ENCODE measurements at places on chromosomes 6 and 20.

- DNase-seq = no peak
Measured at GRCh38 chr6:121726596-121726995, 291.1 kb downstream of the GJA1 start.

GRCh38 chr6:15709651-15710269 is 46.9 kb upstream of the DTNBP1 start:
- no peak for DNase-seq

DNA sequence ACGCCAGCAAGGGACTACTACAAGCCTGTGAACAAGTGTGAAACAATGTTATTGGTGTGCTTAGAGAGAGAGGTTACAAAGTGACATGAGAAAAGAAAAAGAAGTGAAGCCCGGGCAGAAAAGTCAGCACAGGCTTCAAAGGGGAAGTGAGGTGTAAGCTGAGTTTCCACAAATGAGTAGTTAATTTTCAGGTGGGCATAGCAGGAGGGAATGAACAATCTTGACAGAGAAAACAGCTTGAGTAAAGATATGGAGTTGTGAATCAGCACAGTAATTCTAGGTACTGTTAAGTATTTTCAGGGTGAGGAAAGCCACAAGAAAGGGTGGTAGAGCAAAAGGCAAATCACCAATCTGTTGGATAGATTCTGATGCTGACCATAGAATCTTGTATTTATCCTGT is 4.3 kb downstream of the KCNQ5 start:
- no peak for DNase-seq

DNA sequence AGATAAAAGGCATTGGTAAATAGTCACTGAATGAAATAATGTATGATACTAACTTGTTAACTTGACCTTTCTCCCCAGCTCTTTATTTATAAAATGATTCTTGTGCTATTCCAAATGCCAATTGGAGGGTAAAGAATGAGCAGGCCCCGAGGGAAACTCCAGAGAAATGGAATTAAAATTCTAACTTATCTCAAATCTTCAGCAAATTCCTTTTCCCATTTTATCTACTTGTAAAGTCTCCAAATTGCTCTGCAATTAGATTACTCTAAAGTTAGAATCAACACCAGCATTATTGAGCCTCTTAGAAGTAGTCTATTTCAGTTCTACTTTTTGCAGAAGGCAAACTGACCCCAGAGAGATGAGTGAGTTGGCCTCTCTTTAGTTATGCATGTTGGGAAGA is 165.9 kb upstream of the PREP start:
- no peak for DNase-seq

DNA sequence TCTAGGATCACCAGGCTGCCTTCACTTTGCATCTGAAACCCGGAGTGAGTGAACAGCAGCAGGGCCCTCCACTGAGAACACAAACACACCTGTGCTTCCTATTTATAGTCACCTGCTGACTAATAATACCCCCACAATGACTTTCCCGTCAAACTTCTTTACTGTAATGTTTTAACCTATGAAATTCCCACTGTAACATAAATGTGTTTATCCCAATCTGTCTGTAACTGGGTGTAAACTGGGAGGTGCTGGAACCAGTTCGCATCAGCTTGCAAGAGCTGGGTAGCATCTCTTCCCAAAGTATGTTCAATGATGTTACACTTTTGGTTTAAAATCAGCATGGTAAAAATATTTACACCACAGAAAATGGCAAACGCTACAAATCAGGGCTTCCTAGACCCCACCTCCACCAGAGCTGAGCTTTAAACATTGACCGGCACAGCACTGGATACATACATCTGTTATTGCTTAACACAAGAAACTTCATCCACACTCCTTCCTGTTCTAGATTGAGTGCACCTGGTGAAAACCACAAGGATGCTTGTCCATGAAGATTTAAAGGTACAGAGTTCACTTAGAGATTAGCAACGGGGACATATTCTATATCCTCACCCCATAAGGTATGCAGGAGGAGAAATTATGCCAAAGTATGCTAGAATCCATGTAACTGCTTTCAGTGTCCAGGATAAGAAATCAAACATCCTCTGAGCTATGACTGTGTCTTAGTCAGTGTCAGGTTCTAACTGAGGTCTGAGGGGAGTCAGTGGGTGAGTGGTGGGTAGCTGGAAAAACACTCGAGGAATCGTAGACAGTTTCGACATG is 79.0 kb downstream of the ALDH8A1 start:
- no peak for DNase-seq

- no peak for DNase-seq
Measured at GRCh38 chr20:11235058-11235457, 561.3 kb upstream of the JAG1 start.

DNA sequence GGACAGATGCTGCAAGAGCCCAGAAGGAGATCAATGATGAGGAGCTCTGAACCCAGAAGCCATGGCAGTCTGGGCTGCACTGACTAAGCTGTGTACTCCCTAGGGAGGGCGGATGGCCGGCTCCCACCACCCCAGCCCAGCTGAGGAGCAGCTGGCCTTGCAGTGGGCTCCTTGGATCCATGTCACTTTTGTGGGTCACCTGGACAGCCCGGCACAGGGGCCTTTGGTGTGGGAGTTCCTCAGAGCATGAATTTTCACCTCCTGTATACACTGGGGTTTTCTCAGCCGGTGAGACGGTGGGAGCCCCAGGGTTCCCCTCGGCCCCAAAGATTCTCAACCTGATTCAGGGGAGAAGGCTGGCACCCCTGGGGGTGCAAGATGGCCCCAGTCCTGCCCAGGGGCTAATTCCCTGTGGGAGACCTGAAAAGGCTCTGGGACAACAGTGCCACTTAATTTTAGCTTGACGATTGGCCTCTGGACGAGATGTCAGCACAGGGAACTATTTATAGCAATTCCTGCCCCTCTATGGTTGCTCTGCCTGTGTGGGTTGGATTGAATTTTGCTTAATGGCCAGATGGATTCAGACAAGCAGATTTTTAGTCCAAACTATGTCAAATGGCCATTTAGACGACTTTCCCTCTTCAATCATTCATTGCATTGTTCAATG is 121.6 kb upstream of the PMEPA1 start:
- DNase-seq = no peak

DNA sequence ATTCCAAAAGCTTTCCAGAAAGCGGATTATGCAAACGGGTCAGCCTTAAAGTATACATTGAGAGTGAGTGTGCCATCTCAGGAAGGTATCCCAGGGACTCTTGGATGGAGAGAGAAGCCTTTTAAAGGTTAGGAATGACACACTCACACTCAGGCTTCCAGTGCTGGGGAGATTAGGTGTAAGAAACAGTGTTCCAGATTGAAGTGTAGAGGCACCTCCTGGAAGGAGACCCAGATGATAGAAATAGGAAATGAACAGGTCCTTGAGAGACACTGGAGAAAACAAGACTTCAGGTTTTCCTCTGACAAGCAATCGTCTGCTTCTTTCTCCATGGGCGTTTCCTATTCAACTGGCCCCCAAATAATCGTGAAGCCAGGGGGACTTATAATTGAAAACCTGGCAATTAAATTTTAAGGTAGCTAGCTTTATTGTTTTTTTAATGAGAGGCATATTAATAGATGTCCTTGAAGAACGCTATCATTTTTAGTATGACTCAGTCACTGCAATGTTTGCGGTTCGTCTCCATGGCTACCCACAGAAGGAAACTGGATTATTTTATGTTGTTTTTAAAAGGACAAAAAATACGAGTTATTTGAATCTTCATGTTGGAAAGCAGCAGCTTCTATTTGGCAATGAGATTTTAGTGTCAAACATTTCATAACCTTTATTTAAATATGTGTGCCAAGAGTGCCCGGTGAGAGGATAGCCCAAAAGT is 85.3 kb downstream of the TRMT6 start:
- DNase-seq = no peak

- DNase-seq = no peak
Measured at GRCh38 chr20:50885068-50885467, 46.2 kb downstream of the ADNP start.

GRCh38 chr6:138293428-138294395 is 75.4 kb upstream of the PBOV1 start:
- DNase-seq = no peak

- DNase-seq = no peak
Measured at GRCh38 chr20:64039293-64040160, 3.5 kb downstream of the C20orf204 start.

GRCh38 chr6:28953039-28953584 is 29.3 kb upstream of the TRIM27 start:
- peak; percentile 65 for DNase-seq

Data from liver (tissue), 10 donors.